ENCODE measurements at places on chromosomes 7 and 10. TPM values are rescaled to one million over a fixed set of nuclear protein-coding genes. Genes with fewer than 3 reads are reported as not detected.

GRCh38 chr10:85026878-85027467, 698.6 kb downstream of the CCSER2 start:
- DNase-seq, result no peak

The ADAM22 gene
- total RNA-seq, result 3.7 TPM

GRCh38 chr10:131683281-131683861, 217.4 kb upstream of the PPP2R2D start:
- no peak for DNase-seq

GRCh38 chr7:112381311-112382091, 68.8 kb upstream of the IFRD1 start:
- DNase-seq, result no peak

The STEAP2 gene
- 22.2 TPM for total RNA-seq

DNA sequence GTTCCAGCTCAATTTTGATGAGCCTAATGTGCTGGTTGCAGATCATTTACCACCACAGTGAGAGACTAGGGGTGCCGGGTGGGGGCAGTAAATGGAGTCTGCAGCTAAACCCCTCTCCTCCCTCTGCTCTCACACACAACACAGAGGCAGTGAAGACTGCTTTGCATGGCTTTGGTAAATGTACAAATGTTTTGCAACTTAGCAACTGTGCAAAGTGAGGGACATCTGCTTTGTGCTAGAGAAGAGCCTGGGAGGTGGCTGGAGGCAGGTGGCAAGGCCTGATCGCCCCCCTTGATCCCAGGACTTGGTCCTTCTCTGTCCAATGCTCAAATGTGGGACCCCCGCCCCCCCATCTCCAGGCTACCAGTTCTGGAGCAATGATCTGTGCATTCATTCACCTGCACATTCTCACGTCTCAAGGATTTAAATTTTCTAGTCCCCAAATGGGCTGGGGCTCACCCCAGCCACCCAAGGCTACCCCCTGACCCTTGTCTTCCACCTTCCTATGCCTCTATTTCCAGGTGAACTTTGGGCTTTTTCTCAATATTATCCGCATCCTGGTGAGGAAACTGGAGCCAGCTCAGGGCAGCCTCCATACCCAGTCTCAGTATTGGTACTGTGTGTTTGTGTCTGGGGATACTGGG, 11.6 kb downstream of the GHRHR start:
- no peak for DNase-seq

GRCh38 chr7:112892263-112892662, 102.1 kb upstream of the TMEM168 start:
- no peak for DNase-seq

The GJD4 gene
- not detected for total RNA-seq

The KIAA1217 gene
- total RNA-seq, result 94.5 TPM

GRCh38 chr7:137609500-137609899, 237.3 kb downstream of the DGKI start:
- no peak for DNase-seq

The GOLGA7B gene
- total RNA-seq, result 0.63 TPM

DNA sequence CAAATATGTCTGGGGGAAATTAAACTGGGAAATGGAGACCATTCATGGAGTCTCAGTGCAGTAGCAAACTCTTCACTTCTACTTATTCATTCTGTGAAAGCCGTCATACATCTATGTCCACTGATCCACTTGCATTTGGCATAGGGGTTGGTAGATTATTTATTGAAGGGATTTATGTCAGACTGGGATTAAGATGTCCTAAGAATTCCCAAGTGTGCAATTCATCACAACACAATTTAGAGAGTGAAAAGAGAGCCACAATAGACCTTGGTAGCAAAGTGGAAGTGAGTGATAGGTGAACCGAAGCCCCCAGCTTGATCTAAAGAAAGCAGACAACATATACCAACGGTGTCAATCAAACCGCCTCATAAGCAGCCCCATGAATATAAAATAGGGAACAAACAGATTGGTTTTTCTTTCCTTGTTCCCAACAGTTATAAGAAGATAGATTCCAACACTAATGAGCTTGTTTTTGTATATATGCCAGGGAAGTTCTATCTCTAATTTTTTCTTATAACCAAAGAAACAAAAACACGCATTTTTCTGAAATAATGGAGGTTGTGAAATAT, 234.3 kb downstream of the CACNA2D1 start:
- no peak for DNase-seq

DNA sequence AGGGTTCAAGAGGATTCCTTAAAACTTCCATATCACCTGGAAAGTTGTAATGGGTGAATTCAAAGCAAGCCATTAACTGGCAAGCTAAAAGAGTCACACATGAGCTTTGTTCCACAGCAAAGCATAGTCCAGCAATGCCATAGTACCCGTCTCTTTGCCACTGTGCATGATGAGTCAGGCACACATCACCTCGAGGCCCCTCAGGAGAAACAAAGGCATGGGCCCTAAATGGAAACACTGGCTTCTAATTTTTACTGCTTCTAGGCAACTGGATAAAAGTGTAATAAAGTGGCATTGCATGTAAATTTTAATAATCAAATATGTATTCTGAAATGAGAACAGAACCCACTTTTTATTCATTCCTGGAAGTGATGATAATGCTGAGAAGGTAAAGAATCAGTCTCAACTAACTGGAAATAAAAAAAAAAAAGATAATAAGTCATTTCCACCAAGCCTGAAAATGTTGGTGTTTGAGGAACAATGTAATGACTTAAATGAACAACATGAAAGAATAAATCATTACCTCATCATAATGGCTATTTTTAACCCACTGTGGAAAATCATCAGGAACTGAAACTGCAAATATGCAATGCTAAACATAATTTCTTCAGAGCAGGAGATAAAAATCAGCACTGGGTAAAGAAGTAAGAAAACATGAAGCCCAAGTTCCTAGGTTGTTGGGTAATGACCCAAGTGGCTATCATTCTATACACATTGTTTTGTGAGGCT, 104.9 kb downstream of the CDK6 start:
- DNase-seq, result no peak

The OPN4 gene
- not detected for total RNA-seq

The NT5C3A gene
- 107 TPM for total RNA-seq

DNA sequence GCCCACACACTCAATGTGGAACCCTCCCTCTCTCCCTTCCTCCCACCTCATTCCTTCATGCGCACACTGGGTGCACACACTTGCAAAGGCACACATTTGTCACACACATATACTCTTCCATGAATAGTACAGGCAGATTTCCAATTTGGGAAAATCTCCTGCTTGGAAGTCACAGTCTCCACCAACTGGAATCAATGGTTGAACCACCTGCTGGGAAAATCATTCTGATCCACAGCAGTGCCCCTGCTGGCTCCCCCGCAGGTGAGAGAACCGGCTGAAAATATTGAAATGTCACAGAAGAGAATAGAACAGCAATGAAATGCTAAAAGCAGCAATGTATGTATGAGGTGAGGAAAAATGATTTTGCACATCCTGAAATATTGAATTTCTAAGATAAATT, 232.7 kb downstream of the ADAM12 start:
- no peak for DNase-seq

DNA sequence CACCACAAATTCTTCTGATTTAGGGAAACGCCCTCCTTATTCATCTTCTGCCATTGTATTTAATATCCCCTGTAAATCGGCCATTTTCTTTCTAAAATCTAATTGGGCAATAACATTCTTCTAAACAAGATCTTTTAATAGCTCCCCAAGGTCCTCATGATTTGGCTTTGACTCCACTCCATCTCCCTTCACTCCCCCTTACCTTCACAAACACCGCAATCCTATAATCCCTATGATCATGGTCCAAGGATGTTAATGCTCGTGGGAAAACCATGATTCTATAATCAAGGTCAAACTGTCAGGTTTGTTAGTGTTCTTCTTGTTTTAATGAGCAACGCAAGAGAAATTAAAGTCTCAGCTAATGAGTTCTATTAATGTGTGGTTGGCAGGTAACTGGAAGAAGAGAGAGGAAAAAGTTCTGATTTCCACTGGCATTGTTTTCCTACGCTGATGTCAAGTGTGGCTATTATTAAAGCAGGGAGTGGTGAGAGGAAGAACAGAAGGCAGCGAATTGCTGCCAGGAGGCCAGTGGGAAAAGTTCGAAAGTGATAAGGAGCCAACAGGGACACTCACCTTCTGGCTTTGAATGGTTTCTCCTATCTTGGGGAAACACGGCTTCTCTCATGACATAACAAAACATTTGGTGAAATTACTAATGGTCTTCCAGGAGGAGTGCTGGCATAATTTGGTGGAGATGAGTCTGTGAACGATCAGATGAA, 28.1 kb downstream of the LRRC72 start:
- no peak for DNase-seq

DNA sequence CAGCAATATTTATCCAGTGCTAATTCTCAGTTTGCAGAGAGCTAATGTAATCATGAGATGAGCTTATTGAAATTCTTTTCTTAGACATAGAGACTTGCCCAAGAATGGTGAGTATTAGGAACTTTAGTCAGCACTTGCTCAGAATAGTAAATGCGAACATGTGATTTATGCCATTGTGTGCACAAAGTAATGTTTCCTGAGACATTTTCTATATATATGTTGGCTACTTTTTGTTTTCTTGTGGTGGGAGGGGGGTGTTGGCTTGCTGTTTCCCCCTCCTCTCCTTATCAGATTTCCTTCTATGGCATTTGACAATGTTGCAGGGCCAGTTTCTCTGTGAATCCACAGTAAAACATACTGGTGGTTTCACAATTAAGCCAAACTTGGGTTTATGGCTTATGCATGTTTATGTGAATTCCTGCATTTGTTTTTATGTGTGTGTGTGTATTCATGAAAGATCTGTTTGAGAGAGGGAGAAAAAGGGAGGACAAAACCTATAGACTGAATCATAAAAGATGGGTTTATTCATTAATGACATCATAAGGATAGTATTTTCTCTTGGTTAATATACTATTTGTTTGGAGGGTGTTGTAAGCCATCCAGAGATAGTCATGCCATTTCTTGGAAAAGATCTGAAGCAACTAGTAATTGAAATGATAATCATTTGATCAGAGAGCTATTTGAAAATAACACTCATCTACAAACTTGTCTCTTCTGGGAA, 36.3 kb downstream of the ARID5B start:
- DNase-seq, result no peak

GRCh38 chr7:4845740-4846142, 16.1 kb downstream of the PAPOLB start:
- no peak for DNase-seq

GRCh38 chr7:152574892-152575548, 100.9 kb downstream of the XRCC2 start:
- no peak for DNase-seq

DNA sequence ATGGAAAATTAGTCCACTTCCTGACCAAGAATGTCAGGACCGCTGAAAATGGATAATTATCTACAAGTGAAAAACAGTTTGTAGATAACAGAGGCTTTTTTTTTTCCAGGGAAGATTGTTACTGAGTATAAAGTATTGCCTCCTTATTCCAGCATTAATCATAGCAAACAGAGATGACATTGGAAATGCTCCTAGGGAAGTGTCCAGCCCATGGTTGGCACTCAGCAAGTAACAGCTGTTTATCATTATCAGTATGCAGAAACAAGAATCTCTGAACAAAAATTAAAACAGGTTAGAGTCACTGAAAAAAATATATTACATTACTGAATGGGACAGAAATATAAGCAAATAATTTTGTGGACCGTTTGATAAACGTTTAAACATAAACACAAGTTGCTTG, 14.6 kb downstream of the FGL2 start:
- DNase-seq, result no peak

DNA sequence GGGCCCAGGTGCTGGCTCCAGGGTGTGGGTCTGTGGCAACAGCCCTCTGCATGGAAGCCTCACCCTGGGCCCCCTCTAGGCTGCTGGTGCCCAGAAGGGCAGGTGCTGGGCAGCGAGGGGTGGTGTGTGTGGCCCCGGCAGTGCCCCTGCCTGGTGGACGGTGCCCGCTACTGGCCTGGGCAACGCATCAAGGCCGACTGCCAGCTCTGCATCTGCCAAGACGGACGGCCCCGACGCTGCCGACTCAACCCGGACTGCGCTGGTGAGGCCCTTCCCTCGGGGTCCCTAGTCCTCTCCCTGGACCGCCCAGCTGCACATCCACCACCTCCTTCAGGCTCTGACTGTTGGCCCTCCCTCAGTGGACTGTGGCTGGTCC, 18.8 kb upstream of the ZNF467 start:
- DNase-seq, result no peak

The VIPR2 gene
- total RNA-seq, result 0.58 TPM

DNA sequence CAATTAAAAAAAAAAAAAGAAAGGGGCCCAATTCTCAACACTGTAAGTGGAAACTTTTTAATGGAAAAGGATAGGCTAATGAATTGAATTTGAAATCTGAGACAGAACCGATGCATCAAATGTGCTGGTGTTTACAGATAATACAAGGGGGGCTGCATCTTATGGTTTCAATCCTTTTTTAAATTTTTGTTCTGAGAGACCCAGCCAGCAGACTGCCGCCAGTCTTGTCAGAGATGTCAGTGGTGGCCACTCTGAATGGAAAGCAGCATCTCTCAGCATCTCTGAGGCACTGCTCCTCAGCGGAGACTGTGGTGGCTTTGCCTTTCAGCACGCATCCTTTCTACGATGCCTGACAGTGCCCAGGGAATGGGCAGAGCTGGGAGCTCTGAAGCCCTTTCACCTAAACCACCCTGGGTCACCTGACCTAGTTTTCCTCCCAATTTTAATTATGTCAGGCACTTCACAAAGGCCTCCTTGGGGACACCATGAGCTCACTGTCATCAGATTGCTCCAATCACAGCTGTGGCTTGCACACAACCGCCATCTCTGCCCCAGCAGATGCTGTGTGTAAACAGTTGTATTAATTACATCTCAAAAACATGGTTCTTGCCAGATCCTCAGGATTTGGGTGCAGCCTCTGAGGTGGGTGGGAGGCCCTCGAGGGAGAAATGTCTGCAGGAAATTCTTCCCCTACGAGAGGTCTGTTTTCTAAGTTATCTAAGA, 81.2 kb downstream of the EGFR start:
- no peak for DNase-seq

The SNCG gene
- 8.3 TPM for total RNA-seq

The RNF32 gene
- total RNA-seq, result 2.0 TPM

Data from mucosa of descending colon (tissue), 3 donors.